Left forelimb (tissue), 1 donor: ENCODE measurements at places on chromosomes 13 and 19.

- peak; percentile 88 for DNase-seq
These were observed at the start of gene PNMA8B for GRCh38 chr19:46495786-46496099. TSS of gene PNMA8B (minus strand) at chr19:46495867. CDS start at chr19:46495465, 402 bp downstream.

DNA sequence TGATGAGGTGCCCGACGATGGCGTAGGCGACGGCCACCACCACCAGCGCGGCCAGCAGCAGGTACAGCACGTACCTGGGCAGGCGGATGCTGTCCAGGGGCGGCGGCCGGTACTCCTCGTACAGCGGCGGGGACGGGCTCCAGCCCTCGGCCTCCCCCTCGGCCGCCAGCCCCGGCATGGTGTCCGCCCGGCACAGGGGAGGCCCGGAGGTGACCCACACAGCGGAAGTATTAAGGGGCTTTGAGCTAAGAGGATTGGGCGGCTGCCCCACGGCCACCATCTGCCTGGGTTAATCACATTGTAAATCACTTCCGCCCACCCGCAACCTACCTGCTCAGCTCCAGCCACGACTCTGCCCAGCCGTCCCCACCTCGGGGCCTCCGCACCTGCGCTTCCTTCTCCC, at the start of gene SMIM44:
SMIM44 (minus strand) TSS at position 216 of the 403 bp plus-strand sequence; CDS start at position 178, 38 bp downstream.
- no peak for DNase-seq

DNA sequence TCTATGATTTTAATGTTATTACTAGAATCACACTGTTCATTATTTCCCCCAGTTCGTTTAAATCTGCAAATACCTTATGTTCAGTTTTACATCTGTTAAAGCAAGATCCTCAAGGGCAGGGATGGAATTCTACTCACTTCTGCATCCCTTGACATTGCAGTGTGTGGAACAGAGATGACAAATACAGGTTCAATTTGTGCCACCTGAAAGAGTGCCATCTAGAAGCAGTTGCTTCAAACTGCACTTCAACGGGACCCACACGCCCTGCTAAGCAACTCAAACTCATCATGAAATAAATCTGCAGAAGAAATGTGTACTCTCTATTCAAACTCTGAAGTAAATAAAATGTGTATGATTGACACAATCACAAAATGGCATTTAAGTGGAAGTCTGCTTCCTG, 44.5 kb downstream of the RUBCNL start:
- DNase-seq = no peak

DNA sequence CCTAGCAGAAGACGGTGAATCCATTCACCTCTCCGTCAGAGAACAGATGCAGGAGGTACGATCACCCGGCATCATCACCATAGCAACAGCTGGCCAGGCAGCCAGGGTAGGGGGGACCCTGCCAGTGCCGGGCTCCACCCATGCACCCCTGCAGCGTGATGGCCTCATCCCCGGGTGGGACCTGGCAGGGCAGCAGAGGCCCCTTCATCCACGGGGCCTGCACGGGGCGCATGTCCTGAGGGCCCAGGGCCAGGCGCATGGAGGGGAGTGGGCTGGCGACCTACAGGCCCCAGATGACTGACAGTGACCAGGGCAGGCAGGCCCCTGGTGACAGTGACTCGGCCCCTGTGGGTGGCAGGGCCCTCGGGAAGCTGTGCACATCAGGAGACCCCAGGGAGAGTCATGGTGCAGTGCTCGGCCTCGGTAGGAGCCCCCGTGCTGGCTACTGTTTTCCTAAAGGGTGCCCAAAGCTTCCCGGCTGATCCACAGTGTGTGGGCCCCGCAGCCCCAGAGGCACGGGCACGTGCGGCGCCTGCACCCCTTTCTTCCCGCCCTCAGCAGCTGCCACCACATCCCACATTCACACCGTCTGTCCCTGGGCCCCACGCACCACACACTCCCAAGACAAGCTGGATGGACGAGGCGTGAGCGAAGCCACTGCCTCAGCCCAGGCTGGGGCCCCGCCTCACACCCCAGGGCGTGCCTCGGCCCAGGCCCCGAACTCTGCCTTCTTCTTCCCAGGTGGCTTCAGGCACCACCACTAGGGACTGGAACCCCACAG, 4.8 kb downstream of the RNF126 start:
- no peak for DNase-seq

DNA sequence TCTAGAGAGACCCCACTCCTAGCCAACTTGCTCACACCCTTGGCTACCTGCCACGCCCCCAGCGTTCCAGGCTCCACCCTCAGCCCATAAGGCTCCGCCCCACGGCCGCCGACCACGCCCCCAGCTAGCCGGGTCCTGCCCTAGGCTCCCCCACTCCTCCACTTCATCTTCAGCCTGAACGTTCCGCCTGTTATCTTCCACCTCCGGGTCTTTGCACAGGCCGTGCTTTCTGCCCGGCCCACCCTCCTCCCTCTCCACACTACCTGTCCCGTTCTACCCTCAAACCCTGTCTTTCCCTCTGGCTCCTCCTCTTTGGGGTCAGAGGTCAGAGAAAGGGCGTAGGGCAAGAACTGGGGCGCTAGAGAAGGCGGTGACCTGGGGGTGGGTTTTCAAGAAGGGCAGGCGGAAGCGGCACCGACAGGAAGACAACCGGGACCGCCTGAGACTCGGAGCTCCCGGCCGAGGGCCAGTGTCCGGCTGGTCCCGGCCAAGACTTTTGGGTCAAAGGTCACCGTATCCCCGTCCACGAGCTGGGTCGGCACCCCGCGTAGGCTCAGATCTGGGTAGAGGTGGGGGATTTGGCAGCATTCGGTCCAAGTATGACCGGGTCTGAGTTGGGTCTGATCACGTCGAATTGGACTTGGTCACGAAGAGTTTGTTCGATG, 2.2 kb downstream of the PDE4C start:
- no peak for DNase-seq
